Activated T-cell treated with anti-CD3 and anti-CD28 coated beads, Interleukin-2, amount 50 U/mL, for 1 hour (primary cell): ENCODE measurements at places on chromosomes 6 and 20.

DNA sequence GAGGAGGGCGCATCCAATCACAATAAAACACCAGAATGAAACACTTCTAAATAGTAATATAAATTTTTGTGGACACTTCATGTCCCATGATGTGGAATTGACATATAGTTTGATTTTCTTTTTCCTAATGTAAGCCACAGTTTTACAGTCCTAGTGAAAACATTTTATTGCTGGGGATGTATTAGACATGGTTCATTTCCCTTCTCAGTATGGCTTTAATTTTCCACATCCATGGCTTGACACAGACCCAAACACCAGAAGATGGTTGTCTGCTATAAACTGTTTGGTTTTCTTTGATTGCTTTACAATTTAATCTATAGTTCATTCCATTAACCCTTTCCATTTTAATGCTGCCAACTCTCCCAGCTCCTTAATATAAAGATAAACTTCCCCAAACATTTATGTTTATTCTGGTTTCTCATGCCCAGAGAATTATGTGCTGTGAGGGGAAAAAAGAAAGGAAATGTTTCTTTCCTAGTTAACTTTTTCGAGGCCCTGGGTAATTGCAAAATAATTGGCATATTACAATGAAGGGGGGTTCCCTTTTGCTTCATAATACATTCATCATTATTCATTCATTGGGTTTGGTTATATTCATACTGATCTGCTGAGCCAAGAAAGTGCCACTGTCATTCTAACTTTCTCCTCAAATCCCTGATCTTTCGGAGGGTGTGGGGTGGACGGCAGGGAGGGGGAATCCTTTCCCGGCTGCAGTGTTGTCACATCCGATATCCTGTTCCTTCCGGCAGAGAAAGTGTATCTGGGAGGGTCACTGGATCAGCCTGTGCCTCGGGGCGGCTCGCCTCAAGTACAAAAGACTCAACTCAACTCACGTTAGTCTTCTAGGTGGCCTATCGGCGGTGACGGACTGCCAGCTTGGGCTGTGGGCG is 127.6 kb upstream of the TFAP2D start:
- DNase-seq = no peak

GRCh38 chr6:170250455-170250854 is 40.4 kb downstream of the DLL1 start:
- no peak for DNase-seq

DNA sequence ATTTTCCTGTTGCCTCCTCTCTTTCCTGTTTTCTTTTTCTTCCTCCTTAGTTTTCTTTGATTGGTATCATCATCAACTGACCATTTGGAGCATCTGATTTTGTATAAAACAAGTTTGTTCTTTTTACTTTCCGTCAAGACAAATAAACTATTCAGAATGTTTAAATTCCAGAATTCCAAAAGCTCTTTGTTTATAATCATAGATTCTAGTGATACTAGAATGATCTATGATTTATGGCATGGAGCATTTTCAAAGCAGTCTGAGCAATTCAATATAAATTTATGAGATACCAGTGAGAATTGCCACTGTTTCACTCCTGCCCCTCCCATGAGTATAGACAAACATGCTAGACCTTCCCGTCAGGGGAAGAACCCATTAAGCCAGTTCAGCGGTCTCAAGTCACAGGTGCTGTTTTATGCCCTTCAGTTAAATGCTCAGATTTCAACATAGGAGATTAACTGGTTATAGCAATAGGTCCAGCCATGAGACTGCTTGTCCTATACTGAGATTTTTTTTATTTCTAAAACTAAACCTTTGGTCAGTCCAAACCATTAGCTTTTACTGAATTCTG is 60.7 kb downstream of the GRIK2 start:
- DNase-seq = no peak

GRCh38 chr6:133609415-133610226 is 279.3 kb upstream of the TCF21 start:
- DNase-seq = no peak

DNA sequence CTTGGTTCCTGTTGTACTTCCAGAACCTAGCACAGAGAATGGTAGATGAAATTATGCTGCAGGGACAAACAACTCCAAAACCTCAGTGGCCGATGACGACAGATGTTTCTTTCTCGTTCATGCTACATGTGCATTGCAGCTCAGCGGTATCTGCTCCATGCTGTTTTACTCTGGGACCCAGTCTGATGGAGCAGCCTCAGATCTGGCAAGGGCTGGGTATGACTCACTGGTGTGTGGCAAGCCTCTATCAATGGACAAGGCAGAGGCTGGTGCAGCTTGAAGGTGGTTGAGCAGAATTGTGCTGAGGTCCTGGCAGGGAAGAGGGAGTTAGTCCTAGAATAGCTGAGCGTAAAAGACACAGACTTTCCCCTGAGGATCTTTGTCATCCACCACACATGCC is 10.3 kb upstream of the BLCAP start:
- DNase-seq = no peak
